ENCODE measurements at places on chromosomes 4 and X. TPM values are rescaled to one million over a fixed set of nuclear protein-coding genes. Genes with fewer than 3 reads are reported as not detected.

The XAGE3 gene
- not detected for total RNA-seq

The USP17L11 gene
- not detected for total RNA-seq

The PCDH11X gene
- 4.8 TPM for total RNA-seq

The ODAPH gene
- total RNA-seq: not detected

The PNMA3 gene
- total RNA-seq: not detected

The S100P gene
- total RNA-seq: 0.98 TPM

The MED28 gene
- 19.7 TPM for total RNA-seq

The SPIN4 gene
- total RNA-seq: 7.5 TPM

DNA sequence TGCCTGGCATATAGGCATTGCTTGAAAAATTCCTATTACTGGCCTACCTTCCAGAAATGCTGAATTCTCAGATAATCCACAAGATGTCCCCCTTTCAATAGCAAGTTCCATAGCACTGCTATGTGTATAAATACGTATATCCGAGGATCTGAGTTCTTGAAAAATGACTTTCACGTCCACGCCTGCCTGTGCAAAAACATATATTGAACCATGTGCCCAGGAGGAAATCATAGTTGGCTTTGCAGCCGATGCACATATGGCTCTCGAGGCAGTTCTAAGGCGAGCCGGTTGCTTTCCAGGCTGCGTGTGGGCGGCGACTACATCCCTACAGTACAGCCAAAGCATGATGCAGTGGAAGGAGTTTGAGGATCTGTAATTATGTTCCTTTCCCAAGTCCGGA is 55.4 kb upstream of the ESX1 start:
- DNase-seq: no peak

DNA sequence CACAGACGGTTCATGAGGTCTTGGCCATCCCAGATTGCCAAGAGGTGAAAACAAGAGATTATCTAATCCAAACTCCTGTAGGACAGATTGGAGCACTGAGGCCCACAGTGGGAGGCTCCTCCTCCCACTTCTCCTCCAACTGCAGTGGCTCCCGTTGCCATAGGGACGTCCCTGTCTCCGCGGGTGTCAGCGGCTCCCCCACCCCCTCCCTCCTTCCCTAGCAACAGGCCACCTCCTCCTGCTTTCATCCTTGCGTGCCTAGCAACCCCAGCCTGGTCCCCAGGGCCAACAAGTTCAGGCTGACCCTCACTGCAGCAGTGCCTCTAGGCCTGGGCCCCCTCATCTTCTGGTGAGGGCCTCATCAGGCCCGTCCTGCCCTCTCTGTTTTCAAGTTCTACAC is 6.8 kb upstream of the IQSEC2 start:
- DNase-seq: no peak

DNA sequence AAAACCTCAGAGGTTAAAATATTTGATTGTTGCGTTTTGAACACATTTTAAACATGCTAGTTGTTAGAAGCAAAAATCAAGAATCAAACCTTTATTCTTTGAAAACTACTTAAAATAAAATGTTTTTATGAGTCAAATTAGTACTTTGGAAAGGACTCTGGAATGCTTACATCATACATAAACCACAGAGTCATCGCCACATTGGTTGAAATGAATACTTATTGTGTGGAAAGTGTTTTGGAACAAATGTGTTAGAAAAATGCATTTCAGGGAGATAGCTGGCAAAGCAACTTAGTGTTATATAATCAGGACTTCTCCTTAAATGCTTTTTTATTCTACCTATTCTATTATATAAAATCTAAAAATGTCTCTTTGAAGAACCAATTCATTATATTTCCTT is 49.4 kb upstream of the CAMK2D start:
- DNase-seq: no peak

DNA sequence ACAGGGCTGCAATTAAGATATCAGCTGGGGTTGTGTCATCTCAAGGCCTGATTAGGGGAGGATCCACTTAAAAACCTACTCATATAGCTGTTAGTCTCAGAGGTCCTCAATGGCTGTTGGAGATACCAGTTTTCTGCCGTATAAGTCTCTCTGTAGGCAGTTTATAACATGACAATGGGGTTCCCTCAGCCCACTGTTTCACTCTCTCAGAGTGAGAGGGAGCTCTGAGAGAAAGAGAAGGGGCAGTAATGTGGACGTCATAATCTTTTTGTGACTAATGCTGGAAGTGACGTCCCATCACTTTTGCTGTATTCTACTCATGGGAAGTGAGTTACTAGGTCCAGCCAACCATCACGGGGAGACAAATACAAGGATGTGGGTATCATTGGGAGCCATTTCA is 70.3 kb downstream of the STIM2 start:
- DNase-seq: no peak

DNA sequence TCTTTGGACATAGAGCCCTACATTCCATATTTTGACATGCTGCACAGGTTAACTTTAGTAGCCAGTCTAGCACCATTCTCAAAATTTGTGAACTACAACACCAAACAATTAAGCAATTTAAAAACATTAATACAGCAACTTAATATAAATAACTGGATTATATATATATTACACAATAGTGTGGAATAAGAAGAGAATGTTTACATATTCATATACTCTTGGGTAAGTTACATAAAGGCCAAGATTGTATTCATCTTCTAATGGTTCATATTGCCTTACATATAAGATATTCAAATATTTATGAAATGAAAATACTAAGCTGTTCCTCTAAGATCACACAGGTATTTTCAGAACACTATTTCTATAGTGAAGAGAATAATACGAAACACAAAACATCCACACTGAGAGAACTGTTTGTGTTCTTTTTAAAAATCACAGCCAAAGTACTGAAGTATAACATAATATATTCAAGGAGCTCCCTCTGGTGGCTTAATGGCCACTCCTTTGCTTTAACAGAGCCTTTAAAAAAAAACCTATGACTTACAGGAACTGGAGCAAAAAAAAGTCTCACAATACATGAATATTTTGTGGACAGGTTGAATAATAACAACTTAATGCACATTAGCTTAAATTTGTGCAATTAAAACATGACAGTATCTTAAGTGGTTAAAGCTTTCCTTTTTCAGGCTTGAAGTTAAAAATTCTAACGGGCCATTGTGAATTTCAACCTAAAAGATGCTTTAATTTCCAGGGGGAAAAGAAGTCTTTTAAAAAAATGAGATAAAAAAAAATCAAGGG is 46.2 kb downstream of the NEK1 start:
- no peak for DNase-seq

DNA sequence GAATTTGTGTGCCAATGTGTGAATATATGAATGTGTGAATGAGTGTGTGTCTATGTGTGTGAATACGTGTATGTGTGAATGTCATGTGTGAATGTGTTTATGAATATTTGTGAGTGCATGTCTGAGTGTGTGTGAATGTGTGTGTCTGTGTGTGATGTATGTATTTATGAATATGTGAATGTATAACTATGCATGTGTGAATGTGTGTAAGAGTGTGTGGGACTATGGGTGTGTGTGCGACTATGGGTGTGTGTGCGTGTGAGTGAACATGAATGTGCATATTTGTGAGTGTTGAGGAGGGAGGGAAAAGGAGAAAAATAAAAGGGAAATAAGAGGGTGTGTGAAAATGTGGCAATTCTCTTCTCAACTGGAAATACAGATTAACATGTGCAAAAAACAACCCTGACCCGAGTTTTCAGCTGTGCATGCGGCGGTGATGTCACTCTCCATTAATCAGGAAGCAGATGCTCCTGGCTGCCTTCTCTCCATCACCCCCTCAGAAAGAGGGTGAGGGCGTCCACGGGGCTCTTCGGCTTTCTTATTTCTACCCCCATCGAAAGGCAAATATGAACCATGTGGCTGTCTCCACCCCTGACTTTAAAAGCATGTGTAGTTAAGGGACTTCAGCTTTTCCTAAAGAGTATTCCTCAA is 219.8 kb downstream of the MAML3 start:
- DNase-seq: no peak

- no peak for DNase-seq
Measured at GRCh38 chr4:101400096-101400495, 52.8 kb upstream of the PPP3CA start.

DNA sequence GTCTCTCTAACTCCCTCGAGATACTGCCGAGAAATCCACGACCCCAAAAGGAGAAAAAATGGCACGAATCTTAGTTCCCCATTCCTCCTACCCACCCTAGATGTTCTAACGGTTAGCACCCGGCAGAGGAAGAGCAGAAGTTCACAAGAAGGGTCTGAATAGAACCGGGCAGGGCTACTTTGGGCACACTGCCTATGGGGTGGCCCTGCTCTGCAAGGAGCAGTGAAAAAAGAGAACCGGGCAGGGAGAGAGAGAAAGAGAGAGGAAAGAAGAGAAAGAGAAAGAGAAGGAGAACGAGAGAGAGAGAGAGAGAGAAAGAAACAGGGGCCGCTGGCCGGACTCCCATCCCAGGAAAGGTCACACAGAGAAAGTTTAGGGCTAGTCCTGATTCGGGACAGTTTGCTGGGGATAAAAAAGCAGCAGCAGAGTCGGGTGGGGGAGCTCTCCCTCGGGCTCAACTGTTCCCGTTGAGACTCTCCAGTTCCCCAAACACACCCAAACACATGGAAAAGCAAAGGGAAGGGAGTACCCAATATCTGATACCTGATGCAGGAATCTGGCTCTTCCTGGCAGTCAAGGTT is 468 bp downstream of the GLA start:
- DNase-seq: no peak

- DNase-seq: no peak
Measured at GRCh38 chr4:177921715-177922114, 479.5 kb upstream of the AGA start.

- DNase-seq: no peak
Measured at GRCh38 chr4:124505211-124505610, 207.3 kb downstream of the ANKRD50 start.

DNA sequence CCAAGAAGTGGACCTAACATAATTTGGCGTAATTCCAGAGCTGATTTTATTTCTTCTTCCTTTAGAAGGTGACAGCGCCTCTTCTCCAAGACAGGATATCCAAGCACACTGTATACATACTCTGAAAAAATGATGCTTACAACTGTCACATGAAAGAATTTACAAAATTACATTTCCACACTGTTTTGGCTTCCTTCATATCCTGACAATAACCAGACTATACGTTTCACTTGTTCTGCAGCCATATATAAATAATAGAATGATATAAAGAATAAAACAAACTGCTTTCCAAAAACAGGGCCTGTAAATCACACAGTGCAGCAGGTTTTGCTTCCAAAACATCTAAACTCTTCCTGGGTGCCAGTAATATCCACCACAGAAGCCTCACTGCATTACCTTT is 141.6 kb downstream of the FBXO8 start:
- no peak for DNase-seq

- no peak for DNase-seq
Measured at GRCh38 chr4:35342833-35343232, 901.5 kb downstream of the ARAP2 start.

- DNase-seq: peak; percentile 51
Measured at GRCh38 chr4:113979148-113979904, at the start of gene ARSJ. TSS of gene ARSJ (minus strand) at chr4:113979647. CDS start at chr4:113978834, 813 bp downstream.

All from breast epithelium (tissue), 4 donors.